ENCODE measurements at places on chromosomes 1 and 21.

- H3K36me3 ChIP-seq = no peaks in the 10 kb centered on the region
- H3K4me3 ChIP-seq = no peak overlapping the region
- no peaks in the 10 kb centered on the region for H3K27me3 ChIP-seq
- DNase-seq = peak; percentile 83
- peaks cover 36% of the 10 kb centered on the region for H3K4me1 ChIP-seq
Measured at GRCh38 chr1:58780836-58781452, 2.9 kb downstream of the JUN start.

DNA sequence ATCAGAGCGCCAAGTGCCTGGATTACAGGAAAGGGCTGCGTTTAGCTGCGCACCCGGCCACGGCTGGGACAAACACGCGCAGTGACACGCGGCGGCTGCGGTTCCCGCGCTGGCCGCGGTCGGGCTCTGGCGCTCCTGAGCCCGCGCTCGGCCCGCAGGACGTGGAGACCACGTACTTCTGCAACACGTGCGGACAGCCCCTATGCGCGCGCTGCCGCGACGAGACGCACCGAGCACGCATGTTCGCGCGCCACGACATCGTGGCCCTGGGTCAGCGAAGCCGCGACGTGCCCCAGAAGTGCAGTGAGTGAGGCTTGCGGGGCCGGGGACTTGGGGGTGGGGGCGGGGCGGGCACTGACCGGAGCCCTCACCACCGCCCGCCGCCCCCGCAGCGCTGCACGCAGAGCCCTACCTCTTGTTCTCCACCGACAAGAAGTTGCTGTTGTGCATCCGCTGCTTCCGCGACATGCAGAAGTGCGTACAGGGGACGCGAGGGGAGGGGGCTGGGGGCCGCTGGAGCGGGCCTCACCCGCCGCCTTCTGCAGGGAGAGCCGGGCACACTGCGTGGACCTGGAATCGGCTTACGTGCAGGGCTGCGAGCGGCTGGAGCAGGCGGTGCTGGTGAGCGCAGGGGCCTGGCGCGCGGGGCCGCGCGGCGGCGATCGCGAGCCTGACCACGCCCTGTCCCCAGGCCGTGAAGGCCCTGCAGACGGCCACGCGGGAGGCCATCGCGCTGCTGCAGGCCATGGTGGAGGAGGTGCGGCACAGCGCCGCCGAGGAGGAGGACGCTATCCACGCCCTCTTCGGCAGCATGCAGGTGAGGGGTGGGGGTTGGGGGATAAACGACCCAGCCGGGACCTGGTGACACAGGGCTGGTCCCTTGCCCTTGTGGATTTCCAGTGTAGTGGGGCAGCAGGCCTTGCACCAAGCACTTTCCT, 3.1 kb downstream of the RNF207 start:
- H3K27ac ChIP-seq = no peak overlapping the region
- peaks cover 47% of the 10 kb centered on the region for H3K4me1 ChIP-seq
- H3K36me3 ChIP-seq = no peaks in the 10 kb centered on the region
- peak overlapping the region; percentile 48 for H3K4me3 ChIP-seq
- DNase-seq = peak; percentile 70

DNA sequence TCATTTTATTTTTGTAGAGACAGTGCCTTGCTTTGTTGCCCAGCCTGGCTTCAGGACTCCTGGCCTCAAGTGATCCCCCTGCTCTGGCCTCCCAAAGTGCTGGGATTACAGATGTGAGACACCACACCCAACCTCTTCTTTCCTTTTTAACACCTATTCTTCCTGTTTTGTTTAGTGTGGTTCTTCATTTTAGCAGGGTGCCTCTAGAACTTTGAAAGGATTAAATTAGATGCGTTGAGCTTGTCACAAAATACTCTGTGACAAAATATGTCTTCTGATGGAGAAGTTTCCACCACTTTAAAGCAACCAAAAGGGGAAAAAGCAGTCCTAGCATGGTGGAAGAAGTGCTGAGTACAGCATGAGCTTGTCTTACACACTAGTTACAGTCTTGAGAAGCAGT, 42.0 kb downstream of the CDC14A start:
- H3K27me3 ChIP-seq = no peaks in the 10 kb centered on the region
- no peak overlapping the region for H3K4me3 ChIP-seq
- H3K36me3 ChIP-seq = peaks cover 17% of the 10 kb centered on the region
- DNase-seq = no peak
- H3K4me1 ChIP-seq = no peaks in the 10 kb centered on the region

DNA sequence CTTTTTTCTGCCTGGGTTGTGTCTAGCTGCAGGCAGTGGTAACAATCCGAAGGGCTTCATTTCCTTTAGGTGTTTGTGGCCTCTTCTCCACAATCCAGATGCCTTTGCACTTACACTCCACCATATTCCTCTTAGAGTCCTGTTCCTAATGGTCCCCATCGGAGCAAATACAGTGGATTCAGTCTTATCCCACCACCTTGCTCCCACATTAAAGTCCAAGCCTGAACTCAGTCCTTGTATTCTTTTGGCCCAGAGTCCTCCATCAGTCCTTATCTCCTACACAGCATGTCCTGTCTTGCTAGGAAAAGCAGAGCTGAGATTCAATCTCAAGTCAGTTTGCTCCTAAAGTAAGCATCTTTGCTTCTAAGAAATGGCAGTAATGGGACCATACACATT, 8.8 kb downstream of the CYP2J2 start:
- H3K4me1 ChIP-seq = no peaks in the 10 kb centered on the region
- H3K27ac ChIP-seq = no peak overlapping the region

DNA sequence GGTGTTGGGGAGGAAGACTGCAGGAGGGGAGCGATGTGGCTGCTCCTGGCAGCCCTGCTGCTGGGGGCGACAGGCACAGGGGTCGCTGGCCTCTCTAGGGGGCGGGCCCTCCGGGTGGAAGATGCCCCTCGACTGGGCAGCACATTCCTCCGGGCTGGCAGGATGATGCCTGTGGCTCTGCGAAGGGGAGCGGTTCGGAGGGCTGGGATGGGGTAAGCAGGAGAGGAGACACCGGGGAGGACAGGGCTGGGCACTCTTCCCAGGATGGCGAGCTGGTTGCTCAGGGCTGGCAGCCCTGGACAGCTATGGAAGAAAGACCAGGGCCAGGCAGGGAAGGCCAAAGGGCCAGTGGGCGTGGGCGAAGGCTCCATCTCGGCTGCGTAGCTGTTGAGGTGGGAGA, 12.8 kb downstream of the HEYL start:
- DNase-seq = no peak
- peaks cover 19% of the 10 kb centered on the region for H3K27me3 ChIP-seq
- no peaks in the 10 kb centered on the region for H3K4me1 ChIP-seq
- no peak overlapping the region for H3K4me3 ChIP-seq
- H3K36me3 ChIP-seq = peaks cover 7% of the 10 kb centered on the region

- no peak for DNase-seq
- peak overlapping the region; percentile 27 for H3K27ac ChIP-seq
- peaks cover 2% of the 10 kb centered on the region for H3K36me3 ChIP-seq
- no peak overlapping the region for H3K4me3 ChIP-seq
Measured at GRCh38 chr1:37472281-37472680, 2.1 kb upstream of the ZC3H12A start.
